Stimulated activated CD8-positive, alpha-beta memory T cell treated with anti-CD3 and anti-CD28 coated beads, Interleukin-15, amount 100 ng/mL, for 48 hours (primary cell): ENCODE measurements at places on chromosomes 6 and 20.

DNA sequence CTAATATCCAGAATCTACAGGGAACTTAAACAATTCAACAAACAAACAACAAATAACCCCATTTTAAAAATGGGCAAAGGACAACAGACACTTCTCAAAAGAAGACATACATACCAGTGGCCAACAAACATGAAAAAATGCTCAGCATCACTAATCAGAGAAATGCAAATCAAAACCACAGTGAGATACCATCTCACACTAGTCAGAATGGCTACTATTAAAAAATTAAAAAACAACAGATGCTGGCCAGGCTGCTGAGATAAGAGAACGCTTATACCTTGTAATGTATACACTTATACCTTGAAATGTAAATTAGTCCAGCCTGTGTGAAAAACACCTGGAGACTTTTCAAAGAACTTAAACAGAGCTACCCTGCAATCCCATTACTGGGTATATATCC is 166.8 kb downstream of the IBTK start:
- DNase-seq = no peak

GRCh38 chr6:142561511-142562265 is 259.9 kb downstream of the ADGRG6 start:
- DNase-seq = no peak

DNA sequence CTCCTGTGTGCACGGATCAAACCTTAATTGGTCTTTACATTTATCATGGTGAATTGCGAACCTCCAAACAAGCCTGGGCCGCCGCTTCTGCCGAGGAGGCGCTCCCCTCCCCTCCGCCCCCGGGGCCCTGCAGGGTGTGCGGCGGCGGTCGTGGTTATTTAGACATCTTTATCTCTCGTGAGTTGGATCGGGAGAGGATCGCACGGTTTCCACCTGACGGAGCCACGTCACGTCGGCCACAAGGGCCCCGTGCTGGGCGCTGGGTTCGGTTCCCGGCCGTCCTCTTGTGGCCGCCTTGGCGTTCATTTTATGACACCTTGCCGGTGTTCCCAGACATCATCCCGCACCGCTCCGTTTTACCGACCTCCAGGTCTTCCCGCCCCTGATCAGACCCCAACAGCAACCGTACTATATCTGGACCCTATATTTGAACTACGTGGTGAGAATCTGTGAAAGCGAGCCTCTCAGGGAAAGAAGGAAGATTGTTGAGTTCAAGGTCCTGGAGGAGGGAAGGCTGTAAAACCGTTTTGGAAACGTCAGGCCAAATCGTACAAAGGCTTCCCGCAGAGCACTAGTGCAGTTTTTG is 1.3 kb upstream of the CNR1 start:
- DNase-seq = no peak

GRCh38 chr6:139973669-139974344 is 599.4 kb upstream of the CITED2 start:
- no peak for DNase-seq

- no peak for DNase-seq
Observed at GRCh38 chr20:51930775-51931174, 128.5 kb upstream of the SALL4 start.

- no peak for DNase-seq
Observed at GRCh38 chr6:153941768-153942167, 97.3 kb upstream of the OPRM1 start.
